ENCODE measurements at places on chromosomes 11 and 22.

DNA sequence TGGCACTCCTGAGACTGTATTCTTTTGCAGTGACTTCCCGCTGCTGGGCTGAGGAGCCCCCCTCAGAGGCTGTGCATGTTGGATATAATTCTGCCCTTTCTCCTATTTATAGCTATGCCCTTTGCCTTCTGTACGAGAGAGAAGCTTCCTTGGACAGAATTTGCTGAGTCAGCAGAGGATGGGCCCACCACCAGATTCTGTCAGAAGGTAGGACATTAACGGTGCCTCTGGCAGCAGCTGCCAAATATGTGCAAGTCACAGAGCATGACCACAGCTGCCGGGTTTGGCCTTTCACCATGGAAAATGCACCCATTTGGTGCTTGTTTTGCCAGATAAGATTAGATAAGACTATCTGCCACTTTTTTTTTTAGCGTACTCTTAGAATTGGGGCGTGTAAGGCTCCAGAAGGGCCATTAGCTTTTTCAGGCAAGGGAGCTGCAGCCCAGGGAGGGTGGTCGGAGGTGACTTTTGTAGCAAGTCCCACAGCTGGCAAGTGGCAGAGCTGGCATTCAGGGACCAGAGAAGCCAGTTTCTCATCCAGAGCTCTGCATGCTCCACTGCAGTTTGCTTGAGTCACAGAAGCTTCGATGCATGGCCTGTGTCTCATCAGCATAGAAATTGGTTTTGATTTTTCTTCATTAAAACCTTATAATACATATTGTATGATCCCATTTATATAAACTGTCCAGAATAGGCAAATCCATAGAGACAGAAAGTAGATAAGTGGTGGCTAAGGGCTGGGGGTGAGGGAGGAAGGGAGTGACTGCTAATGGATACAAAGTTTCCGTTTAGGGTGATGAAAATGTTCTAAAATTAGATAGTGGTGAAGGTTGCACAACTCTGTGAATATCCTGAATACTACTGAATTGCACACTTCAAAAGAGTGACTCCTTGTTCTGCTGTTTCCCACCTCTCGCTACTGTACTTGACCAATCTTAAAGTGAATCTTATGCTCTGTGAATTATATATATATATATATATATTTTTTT is 15.8 kb downstream of the UPB1 start:
- no peak for DNase-seq

DNA sequence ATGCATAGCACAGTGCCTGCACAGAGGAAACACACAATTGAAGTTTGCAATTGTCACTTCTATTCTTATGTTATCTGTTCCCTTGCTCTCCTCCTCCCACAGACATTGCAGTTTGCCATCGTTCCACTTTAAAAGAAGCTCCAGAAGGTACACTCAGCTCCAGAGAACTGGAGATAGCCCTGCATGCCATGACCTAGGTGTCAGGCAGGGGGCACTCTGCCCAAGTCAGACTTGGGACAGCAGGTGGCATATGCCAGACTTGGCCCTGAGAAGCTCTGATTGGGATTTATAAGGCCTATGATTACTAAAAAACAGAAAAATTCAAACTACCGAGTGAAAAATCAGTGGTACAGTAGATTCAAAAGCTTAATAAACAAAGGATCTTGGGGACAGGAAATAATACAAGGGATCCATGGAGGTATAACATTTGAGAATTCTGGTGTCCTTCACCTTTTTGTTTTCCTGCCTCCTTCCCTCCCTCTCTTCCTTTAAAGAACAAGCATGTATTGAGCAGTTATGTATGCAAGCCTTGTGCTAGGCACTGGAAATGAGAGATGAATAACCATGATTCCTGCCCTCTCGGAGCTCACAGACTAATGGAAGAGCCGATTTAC is 40.0 kb downstream of the TENM4 start:
- no peak for DNase-seq

- no peak for DNase-seq
Measured at GRCh38 chr11:123233280-123233974, 38.4 kb upstream of the CLMP start.

DNA sequence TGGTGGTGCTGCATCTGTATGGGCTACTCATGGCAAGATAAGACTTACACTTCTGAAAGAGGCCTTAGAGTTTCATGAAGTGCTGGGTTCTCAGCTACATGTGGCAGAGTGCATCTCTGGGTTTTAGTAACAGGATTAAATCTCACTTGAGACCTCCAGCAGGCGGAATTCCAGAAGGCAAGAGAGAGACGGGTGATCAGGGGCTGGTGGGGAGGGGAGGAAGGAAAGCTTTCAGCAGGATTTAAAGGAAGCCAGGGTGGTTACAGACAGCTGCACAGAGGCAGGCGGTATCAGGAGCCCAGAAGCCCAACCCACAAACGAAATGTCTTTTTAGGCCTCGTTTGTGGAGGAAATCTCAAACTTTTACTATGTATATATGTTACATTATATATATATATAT is 56.2 kb upstream of the CD82 start:
- no peak for DNase-seq

DNA sequence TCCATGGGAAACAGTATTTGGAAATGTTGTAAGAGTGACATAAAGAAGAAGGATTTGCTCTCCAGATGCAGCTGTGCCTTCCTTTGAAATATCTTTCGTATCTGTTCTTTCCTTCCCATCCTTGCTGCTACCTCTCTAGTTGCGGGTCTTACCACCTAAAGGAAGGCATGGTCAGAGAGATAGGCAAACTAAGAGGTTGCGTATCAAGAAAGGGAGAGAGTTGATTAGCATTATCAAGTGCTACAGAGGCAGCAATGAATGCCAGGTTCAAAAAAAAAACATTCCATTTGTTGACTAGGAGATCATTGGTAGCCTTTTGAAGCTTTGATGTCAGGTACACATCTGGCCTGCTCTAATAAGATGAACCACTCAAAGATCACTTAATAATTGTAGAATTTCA is 4.6 kb downstream of the GTPBP1 start:
- DNase-seq, result no peak

DNA sequence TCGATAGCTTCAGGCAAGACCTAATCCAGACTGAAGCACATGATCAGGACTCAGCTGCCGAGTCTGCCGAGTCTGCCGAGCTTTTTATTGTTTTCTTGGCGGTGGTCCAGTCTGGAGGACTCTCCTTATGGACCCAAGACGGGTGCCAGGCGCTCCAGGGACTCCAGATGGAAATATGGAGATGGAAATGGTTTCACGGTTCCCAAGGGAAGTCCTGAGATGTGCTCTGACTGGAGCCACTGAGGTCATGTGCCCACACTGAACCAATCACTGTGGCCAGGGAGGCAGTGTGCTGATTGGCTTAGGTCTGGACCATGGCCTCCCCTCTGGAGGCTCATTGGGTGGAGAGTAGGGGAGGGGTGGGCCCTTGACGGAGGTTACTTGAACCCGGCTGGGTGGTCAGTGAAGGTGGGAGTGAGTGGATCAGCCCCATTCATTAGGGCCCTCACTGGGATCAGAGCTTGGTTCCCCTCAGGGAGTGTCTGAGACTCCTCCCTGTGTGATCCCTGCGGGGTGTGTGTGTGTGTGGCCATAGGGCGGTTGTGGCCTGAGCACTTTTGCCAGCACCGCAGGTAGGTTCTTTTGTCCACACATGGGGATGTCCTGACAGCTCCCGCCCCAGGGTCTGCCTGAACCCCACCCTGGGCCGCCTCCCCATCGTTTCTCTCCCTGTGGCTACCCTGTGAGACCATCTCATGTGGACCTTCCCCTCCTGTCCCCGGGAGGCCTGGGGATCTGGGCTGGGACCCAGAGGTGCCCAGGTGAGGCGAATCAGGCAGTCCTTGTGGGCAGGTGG is 14.0 kb downstream of the RPS6KA4 start:
- DNase-seq, result no peak

GRCh38 chr11:117618982-117619355 is 178.0 kb downstream of the DSCAML1 start:
- DNase-seq, result no peak

DNA sequence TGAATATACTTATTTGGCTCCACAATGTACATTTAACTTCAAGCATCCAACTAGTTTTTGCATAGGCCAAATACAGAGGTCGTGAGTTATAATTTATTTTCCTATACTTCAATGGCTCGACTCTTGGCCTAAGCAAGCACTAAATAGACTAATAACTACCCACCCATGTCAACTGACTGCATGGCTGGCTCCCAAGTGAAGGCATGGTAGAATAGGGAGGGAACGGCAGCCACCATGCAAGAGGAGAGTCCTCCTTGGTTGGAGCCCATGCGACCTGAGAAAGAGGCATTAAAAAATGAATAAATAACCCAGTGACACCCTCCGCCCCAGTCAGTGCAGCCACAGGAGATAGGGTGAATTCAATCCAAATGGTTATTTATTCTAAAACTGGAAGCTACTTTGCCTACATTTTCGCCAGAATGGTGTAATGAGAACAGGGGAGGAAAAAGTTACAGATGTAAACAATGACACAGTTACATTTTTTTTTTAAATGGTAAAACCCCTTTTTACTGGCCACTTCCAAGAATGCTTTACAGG is 4.9 kb downstream of the GNG3 start:
- DNase-seq, result no peak

GRCh38 chr11:7031471-7031871 is 11.2 kb downstream of the NLRP14 start:
- DNase-seq, result no peak

- DNase-seq, result no peak
Measured at GRCh38 chr22:42909363-42910058, 52.4 kb upstream of the ARFGAP3 start.

DNA sequence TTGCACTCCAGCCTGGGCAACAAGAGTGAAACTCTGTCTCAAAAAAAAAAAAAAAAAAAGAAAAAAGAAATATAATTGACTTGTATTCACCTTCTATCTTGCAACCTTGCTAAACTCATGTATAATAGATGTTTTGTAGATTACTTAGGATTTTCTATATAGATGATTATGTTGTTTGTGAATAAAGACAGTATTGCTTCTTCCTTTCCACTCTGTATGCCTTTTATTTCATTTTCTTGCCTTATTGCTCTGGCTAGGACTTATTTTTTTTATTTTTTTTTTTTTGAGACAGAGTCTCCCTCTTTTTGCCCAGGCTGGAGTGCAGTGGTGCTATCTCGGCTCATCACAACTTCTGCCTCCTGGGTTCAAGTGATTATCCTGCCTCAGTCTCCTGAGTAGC is 29.7 kb upstream of the SOX10 start:
- no peak for DNase-seq

DNA sequence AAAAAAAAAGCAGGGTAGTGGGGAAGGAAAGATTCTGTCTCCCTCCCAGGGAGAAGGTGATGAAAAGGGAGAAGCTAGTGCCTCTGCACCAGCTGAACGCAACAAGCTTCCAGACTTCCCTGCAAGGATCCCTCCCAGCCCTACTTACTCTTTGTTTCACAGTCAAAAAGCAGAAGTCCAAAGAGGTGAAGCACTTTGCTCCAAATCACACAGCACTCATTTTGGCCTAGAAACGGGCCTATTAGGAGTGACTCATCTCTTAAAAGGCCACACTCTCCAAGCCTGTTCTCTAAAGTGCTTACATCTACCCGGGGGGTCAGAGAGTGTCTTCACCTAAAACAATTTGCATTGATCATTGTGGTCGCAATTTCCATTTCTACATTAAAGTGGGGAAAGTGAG is 17.7 kb upstream of the GRK3 start:
- no peak for DNase-seq

GRCh38 chr11:3809624-3809928 is 1.2 kb downstream of the PGAP2 start:
- DNase-seq, result no peak
